ENCODE measurements at places on chromosomes 6 and 20.

DNA sequence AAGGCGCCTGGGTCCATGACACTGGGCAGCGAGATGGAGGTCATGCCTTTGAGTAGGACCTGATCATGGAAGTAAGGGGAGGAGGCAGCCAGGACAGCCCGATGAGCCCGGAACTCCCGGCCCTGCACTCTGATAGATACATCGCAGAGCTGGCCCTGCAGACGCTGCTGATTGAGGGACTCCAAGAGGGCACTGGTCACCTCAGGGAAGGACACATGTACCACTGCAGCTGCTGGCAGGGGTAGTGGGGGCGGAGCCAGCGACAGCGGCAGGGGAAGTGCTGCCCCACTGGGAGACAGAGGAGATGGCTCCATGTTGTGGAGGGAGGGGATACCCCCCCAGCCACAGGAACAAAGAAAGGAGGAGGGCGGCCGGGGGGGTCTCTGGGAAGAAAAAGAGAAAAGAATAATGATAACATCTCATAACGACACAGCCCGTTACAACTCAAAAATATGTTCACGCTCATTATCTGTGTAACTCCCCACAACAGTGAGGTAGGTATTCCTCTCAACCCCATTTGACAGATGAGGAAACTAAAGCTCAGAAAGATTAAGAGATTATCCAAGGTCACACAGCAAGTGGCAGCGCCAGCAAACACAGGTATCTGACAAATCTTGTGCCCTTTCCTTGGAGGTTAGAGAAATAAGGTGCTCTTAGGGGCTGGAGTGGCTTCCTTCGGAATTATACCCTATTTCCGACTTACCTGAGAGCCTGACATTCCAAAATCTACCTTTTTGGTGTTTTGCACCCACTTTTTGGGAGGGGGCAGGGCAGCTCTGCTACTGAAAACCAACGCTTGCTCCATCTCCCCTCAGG lies 733 bp downstream of the ZBTB22 start:
- DNase-seq, result no peak

DNA sequence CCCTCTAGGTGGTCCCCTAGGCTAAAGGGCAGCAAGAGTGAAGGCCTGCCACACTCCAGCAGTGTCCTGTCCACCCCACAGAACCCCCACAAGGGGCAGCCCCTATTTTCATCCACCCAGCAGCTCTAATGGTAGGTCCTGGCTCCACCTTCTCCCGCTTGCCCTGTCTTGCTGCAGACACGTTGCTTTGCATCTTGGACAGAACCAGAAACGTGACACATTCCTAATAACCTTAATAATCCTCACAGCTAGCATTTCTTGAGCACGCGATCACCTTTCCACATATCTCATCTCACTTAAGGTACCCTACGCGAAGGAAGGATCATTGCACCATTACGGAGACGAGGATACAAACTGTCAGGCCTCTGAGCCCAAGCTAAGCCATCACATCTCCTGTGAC lies 11.7 kb upstream of the SLC22A23 start:
- DNase-seq, result no peak

GRCh38 chr6:35859367-35859766 lies 54.2 kb downstream of the LHFPL5 start:
- no peak for DNase-seq

GRCh38 chr6:52499026-52499425 lies 77.8 kb downstream of the TRAM2 start:
- no peak for DNase-seq

GRCh38 chr20:50826121-50826520 lies 31.3 kb downstream of the BCAS4 start:
- no peak for DNase-seq

DNA sequence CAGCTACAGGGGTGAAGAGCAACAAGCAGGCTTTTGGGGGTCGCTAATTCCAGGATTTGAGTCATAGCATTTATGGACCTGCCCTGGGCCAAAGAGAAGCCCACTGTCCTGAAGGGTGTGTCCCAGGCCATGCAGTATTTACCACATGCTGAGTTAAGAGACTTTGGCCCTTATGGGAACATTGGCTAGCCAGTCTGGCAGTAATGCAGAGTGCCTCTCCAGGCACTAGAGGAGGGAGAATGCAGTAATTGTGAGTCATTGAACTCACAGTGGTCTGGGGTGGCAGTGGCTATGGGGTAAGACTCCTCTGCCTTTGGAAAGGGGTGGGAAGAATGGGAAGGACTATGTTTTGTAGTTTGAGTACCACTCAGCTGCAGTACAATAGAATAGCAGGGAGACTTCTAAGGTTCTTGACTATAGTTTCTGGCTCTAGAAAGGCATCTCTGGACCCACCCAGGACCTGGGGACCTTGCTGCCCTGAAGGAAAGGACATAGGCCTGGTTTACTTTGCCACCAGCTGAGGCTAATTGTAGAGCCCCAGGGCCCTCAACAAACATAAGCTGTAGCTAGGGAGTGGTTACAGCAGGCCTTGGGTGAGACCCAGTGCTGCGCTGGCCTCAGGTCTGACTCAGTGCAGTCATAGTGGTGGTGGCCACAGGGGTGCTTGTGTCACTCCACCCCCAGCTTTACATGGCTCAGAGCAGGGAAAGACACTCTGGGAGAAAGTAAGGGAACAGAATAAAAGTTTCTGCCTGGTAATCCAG lies 520.9 kb downstream of the HTR1B start:
- no peak for DNase-seq

- no peak for DNase-seq
Observed at GRCh38 chr6:23511817-23512216, 614.2 kb upstream of the NRSN1 start.

DNA sequence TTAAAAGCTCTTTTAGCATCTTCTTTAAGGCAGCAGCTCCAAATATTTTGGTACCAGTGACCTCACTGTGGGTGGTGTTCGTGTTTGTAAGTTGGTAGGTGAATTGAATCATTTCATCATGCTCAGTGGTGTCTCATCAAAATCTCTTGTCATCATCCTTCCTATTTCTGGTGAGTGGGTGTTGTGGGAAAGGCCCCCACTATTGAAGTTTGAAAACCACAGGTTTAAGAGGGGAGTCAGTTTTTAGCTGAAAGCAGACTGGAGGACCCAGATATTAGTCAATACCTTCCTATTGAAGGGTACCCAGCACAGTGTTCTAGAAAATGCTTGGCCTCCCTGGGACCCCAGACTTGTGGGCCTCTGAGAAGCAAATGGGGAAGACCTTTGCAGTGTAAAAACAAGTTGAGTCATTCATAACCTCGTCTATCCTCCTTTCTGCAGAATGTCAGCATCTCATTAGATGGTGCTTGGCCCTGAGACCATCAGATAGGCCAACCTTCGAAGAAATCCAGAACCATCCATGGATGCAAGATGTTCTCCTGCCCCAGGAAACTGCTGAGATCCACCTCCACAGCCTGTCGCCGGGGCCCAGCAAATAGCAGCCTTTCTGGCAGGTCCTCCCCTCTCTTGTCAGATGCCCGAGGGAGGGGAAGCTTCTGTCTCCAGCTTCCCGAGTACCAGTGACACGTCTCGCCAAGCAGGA lies 3.7 kb downstream of the PIM1 start:
- no peak for DNase-seq

DNA sequence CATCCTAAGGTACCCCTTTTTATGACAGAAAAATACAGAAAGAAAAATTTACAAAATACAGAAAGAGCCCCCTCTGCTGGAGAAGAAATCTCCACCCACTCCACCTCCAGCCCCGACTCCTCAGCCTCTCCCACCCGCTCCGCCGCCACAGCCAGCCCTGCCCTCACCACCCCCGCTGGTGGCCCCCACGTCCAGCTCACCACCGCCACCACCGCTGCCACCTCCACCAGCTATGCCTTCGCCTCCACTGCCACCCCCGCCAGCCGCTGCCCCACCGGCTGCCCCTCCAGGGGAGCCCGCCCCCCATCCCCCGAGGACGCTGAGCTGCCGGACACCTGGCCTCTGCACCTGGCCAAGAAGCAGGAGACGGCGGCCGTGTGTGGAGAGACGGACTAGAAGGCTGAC lies 17.7 kb downstream of the WFDC2 start:
- DNase-seq, result no peak

- DNase-seq, result no peak
Observed at GRCh38 chr6:119142041-119142440, 63.6 kb upstream of the FAM184A start.

DNA sequence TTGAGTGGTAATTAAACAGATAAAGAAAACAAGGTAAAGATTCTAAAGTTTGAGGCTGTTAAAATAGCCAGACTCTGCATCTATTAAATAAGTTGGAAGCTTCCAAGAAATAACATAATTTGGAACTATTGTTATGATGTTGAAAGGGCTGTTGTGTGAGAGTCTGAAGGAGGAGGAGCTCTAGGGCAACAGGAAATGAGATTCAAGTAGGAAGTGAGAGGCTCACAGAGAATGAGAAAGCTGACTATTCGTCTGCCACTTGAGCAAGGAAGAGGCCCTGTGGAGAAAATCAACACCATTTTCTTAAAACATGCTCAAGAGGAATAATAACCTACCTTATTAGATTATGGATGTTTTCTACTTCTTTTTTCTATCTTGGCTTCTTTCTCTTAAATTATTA lies 185.2 kb downstream of the SLC24A3 start:
- no peak for DNase-seq

DNA sequence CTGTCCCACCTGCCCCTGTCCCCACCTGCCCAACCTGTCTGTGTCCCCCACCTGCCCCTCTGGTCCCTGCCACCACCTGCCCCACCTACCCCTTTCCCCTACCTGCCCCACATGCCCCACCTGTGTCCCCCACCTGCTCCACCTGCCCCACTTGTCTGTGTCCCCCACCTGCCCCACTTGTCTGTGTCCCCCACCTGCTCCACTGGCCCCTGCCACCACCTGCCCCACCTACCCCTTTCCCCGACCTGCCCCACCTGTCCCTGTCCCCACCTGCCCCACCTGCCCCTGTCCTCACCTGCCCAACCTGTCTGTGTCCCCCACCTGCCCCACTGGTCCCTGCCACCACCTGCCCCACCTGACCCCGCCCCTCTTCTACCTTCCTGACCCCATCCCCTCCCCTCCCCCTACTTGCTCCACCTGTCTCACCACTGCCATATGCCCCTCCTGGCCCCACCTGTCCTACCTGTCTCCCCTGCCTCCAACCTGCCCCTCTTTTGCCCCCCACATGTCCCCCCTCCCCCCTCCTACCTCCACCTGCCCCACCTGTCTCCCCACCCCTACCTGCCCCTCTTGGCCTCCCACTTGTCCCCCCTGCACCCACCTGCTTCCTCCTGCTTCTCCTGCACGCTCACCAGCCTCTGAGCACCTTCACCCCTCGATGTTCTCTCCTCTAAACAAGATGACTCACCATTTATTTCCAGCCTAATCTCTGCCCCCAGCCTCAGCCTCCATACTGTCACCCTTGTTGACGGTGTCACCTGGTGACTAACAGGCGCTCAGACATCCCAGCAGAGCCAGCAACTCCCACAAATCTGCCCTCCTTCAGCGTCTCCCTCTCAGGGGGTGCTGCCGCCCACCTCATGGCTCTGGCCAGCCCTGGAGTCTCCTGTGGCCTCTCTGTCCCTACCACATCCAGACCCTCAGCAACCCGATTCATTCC lies 5.6 kb upstream of the MYT1 start:
- no peak for DNase-seq

DNA sequence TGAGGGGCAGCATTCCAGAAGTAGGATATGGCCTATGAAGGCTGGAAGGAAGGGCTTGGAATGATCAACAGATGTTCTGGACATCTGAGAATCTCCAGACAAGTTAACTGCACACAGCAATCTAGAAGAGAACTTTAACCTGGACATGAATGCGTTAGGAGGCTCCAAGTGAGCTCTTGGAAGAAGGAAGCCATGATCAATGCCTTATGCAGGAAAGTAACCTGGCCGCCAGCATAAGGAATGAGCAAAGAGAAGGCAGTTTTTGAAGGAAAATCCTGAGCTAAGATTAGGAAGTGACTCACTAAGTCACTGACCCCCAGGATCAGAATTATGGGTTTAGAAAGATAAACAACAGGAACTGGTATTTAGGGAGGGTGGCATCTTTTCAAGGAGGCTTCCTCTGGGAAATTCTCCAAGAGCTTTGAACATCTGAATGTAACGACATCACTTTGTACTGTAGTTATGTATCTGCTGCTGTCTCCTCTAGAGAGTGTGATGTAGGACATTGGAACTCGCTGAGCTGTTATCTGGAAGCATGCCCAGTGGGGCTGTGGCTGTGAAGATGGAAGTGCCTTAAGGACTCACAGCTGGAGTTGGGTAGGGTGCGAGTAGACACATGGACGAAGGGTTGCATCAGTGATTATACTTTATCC lies 236.8 kb downstream of the PACRG start:
- no peak for DNase-seq

GRCh38 chr6:168962886-168963285 lies 290.8 kb downstream of the THBS2 start:
- no peak for DNase-seq

DNA sequence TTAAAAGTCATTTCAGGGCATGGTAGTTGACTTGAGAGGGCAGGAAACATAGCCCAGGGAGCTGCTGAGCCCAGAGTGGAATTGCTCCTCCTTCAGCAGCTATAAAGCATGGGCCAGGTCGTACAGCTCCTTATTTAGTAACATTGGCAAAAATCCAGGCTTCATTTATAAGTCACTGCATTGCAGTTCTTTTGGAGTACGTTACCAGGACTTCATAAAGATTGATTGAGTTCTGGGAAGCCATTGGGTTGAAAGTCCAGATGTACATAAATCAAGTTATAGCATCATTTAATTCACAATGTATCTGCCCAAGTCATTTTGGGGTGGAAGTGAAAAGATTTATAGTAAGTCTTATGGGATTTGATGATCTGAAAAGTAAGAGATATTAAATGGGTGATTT lies 53.0 kb upstream of the ANKEF1 start:
- DNase-seq, result no peak

GRCh38 chr6:165055231-165055630 lies 254.2 kb downstream of the C6orf118 start:
- peak; percentile 76 for DNase-seq

GRCh38 chr6:148493424-148493823 lies 150.8 kb downstream of the SASH1 start:
- DNase-seq, result no peak

DNA sequence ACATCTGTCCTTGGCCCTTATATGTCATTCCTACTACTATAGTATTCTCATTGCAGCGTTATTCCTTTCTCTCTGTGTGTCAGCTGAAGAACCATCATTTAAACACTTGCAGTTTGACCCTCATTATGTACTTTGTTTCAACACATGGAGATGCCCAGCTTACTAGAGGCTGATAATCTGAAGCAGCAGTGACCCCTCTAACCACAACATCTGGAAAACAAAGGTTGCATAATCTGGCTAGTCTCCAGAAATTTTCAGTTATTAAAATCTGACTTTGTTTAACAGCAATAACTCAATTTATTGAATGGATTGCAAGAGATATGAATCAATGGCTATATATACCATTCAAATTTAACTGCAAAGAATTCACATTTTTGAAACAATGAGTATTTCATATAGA lies 6.6 kb upstream of the PHIP start:
- no peak for DNase-seq

DNA sequence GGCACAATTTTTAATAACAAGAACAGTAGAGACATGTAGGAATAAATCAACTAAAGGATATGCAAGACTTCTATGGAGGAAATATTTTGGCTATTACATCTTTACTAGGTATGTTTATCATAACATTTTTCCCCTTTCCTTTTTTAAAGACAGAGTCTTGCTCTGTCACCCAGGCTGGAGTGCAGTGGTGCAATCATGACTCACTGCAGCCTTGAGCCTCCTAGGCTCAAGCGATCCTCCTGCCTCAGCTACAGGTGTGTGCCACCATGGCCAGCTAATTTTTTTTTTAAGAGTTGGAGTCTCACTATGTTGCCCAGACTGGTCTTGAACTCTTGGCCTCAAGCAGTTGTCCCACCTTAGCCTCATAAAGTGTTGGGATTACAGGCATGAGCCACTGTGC lies 37.0 kb downstream of the AKAP7 start:
- DNase-seq, result no peak

GRCh38 chr6:83258517-83258916 lies 65.4 kb downstream of the RWDD2A start:
- no peak for DNase-seq

GRCh38 chr20:33475381-33476152 lies 14.3 kb upstream of the CBFA2T2 start:
- no peak for DNase-seq

All from GM12865 (cell line).